A549 treated with DMSO at 1 μM for 4 hours (cell line): ENCODE measurements at places on chromosomes 12 and 14. TPM values are rescaled to one million over a fixed set of nuclear protein-coding genes. Genes with fewer than 3 reads are reported as not detected.

The KRT75 gene
- 0.12 to 0.26 TPM (median 0.18 TPM) in 5 replicates for total RNA-seq

The IFI27 gene
- total RNA-seq, result 1.2 to 1.9 TPM (median 1.4 TPM) in 5 replicates

The TAS2R9 gene
- not detected in 5 replicates for total RNA-seq

The LTB4R2 gene
- 2.4 to 5.7 TPM (median 4.7 TPM) in 5 replicates for total RNA-seq

The PROX2 gene
- total RNA-seq, result not detected in 5 replicates

The DTD2 gene
- total RNA-seq, result 18.5 to 22.1 TPM (median 21.3 TPM) in 5 replicates
